ENCODE measurements at places on chromosomes 7 and 10.

- no peak for DNase-seq
These were observed 136.8 kb downstream of the GALNT11 start for GRCh38 chr7:152162287-152162686.

DNA sequence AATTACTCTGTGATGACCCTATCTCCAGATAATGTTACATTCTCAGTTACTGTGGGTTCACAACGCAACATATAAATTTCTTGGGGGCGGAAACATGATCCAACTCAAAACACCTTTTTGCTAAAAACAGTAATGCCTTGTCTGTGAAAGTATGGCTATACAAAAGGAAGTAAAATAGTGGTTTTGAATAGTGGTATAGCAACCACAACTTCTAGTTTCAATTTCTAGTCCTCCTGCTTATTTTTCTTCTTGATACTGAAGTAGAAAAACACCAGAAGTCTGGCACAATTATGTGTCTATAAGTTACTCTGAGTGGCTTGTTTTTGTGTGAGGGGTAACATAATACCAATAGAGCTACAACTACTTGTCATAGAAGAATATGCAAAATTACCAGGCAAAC is 21.5 kb upstream of the ZNF800 start:
- no peak for DNase-seq

GRCh38 chr10:121368347-121369025 is 229.8 kb downstream of the FGFR2 start:
- DNase-seq, result no peak

GRCh38 chr10:123687758-123688157 is 21.6 kb downstream of the GPR26 start:
- no peak for DNase-seq
